ENCODE measurements at places on chromosomes 7 and 10.

- no peak for DNase-seq
Observed at GRCh38 chr10:126131341-126131740, 235.0 kb downstream of the FANK1 start.

DNA sequence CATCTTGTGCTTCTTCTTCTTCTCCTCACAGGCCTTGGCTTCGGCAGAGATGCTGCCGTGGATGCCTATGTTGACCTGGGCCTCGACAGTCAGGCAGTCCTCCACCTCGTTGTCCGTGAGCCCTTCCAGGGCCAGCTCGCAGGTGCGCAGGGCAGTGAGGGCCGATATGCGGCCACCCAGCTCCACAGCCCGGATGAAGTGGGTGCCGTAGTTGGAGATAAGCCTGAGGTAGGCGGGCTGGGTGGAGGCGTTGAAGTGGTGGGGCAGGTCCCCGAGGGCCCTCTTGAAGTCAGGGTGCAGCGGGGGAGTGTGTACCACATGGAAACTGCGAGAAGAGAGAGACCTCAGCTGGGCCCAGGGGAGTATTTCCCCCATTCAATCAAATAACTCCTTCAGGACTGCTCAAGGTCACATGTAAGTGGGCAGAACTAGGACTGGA, 3.7 kb downstream of the PRF1 start:
- DNase-seq = no peak

DNA sequence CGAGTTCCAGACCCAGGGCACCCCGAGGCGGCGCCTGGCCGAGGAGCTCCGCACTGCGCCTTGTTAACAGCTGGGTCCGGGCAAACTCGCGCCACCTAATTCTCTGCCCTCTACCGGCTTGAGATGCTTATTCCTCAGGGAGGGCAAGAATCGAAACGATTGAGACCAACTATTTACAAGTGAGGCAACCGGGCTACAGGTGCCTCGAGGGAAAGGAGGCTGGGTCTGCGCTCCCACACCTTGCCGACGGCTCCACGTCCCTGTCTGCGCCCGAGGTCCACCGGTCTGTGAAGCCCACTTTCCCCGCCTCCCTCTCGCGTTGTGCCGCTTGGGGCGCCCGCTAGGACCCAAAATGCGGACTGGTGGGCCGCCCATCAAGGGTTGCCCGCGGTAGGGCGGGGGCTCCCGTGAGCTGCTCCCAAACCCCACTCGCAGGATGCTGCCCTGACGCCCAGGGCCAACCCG, 527 bp downstream of the AKR1B1 start:
- DNase-seq = no peak

DNA sequence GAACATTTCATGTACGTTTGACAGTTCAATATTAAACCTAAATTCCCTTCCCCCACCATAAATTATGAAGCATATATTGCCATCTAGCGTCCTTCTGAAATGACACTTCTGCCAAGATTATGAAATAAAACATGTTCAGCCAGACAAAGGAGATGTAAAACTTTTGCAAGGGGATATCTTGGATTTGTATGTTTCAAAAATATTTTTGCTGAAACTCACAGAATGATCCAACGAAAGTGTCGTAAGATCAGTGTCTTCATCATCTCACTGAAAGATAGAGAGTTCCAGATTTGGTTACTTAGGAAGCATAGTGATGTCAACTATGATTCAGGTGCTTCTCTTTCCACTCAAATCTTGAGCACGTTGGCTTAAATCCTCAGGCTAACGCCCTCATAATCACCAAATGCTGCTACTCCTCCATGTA, 904.3 kb downstream of the XPNPEP1 start:
- DNase-seq = peak; percentile 4

- DNase-seq = peak; percentile 26
Observed at GRCh38 chr7:115293628-115294240, 371.8 kb downstream of the MDFIC start.

DNA sequence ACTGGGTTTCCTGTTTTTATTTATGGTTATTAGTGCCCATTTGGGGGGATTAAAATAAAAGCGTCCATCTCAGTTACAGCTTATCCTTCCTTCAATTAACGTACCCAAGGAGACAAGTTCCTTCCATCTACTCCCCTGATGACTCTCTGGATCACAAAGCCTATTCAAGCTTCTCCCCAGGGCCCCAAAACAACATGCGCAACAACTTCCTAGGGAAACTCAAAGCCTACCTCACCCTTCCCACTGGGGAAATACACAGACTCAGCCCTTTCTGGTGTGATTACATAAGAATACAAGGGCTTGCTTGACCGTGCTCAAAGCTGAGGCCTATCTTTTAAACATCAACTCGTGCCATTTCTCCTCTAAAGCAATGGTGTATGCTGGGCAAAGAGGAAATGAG, 112.4 kb downstream of the CDK6 start:
- DNase-seq = no peak

DNA sequence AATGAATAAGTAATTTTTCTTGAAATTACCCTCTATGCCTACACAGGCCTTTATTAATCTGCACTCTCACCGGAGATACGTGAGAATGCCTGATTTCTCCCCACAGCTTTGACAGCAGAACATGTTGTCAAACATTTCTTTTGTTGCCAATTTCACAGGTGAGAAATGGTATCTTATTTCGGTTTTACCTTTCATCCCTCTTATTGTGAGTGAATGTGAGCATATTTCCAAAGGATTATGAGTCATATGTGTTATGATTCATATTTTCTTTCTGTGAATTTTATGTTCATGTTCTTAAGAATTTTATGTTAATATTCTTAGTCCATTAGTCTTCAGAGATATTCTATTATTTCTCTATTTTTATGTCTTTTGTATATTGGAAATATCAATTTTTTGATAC, 965.1 kb downstream of the CCSER2 start:
- DNase-seq = no peak

DNA sequence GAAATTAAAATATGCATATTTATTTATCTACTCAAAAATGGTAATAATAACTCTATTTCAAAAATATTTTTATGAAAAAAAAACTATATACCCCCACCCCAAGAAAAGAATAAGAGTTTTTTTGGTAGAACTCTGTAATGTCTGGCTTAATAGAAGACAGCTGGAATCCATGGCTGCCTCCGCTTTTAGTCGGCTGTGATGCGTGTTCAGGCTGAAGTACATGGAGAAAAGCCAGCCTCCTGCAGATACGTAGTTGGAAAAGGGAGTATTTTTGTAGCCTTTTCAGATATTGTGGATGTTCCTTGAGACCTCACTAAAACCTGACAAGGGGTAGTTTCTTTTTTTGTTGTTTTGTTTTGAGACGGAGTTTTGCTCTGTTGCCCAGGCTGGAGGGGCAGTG, 10.0 kb downstream of the FOXK1 start:
- no peak for DNase-seq

GRCh38 chr7:77226357-77226839, 26.8 kb upstream of the FGL2 start:
- no peak for DNase-seq
